ENCODE measurements at places on chromosomes 1 and 21.

DNA sequence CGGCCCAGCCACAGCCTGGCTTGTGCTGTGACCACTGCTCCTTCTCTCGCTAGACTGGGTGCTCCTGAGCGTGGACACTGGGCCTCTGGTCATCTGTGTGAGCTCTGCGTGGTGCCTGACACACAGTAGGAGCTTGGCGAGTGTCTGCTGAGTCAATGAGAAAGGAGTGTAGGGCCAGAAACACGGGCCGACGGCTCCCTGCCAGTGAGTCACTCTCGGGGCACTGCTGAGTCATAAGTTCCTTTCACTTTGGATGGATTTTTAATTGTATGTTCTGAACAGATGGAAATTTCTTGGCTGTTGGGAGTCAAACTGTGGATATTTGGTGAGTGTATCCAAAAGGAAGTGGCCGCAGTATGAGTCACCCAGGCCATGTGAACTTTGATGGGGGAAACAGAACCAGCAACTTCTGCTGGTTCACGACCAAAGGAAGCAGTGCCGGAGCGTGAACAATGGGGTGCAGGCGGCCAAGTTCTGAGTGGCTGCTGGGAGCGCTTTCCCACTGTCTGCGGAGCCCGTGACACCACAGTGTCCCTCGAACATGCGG is 41.0 kb upstream of the COL18A1 start:
- no peak for DNase-seq

DNA sequence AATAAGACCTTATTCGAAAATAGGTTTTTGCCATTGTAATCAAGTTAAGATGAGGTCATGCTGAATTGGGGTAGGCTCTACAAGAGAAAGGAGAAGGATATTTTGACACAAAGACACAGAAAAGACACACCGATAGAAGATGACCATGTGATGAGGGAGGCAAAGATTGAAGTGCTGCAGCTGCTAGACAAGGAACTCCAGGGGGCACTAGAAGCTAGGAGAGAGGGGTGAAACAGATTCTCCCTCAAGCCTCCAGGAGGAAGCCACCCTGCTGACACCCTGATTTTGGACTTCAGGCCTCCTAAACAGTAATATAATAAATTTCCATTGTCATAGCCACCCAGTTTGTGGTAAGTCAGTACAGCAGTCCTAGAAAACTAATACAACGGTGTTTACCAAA is 506.8 kb upstream of the CAMK1G start:
- no peak for DNase-seq

DNA sequence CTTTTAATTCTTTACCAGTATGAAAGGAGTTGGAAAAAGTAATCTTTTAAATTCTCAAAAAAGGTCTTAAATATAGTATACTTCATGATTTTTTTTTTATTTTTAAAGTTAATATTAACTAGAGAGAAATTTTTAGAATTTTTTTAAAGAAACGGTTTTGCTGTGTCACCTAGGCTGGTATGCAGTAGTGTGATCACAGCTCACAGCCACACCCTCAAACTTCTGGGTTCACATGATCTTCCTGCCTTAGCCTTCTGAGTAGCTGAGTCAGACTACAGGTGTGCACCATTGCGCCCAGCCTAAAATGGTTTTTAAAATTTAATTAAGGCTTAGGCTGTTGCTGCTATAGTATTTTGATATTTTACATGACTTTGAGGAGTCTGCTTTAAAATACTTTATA is 52.4 kb downstream of the TLCD4 start:
- no peak for DNase-seq

DNA sequence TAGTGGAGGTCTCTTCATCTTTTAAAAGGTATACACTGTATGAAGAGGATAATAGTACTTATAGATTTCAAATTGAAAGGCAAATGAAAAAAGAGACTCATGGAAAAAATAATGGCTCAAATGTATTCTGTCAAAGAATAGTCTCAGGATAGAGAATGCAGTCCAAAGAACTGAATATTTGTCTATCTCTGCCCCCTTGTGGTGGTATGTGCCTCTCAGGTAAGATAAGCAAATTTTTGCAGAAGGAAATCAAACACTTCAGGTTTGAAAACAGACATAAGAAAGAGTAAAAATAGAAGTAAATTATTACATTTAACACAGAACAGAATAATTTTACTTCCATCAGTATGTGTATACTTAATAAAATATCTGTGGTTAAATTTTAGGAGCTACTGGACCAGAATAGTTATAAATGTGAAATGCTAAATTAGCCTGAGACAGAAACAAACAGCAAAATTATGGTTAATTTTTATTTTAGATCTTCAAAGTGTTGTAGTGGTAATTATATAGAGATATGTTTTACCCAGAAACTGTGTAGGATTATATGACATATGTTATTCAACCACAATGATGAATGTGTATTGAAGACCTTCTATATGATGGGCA is 164.4 kb upstream of the PALMD start:
- DNase-seq = no peak

- DNase-seq = no peak
Observed at GRCh38 chr1:112935461-112936111, 20.4 kb downstream of the SLC16A1 start.

DNA sequence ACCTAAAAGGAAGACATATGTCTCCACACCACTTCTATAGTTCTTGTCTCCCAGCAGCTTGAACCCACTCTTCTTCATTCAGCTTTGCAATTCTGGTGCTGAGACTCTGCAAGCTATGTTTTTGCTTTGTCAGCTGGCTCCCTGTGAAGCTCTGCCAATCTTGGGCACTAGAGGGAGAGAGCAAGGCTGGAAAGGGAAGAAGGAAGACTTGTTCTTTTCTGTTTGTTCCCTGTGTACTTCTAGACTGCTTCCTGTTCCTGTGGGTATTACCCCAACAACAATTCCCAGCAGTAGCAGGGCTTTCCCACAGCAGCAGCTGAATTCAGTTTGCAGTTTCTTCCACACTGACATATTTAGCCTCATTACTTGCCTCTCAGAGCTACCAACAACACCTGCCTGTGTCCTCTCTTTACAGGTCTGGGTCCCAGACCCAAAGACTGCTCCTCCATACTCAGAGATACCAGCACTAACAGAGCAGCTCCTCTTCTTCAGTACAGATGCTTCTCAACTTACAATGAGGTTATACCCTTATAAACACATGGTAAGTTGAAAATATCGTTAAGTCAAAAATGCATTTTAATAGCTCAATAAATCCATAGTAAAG is 275.2 kb upstream of the NEGR1 start:
- DNase-seq = no peak

GRCh38 chr1:53731779-53732305 is 7.1 kb downstream of the GLIS1 start:
- no peak for DNase-seq

- no peak for DNase-seq
Observed at GRCh38 chr1:59857679-59858354, 43.1 kb downstream of the HOOK1 start.

DNA sequence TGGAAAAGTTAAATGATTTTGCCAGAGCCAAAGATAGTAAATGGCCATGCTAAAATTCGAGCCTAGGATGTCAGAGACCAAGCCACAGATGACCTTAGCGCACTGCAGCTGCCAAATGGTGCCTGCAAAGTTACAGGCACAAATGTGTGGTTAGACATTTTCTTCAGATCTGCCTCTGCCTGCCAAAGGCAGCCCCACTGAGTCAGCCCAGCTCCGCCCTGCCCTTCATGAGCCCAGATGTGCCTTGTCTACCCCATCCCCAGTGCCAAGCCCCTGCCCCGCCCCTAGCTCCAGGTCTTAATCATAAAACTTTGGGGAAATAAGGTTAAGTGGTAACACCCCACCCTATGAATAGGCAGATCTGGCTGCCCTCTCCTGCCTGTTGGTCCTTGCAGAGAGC is 105.9 kb downstream of the DTL start:
- DNase-seq = no peak

- no peak for DNase-seq
Observed at GRCh38 chr1:59422921-59423575, 126.2 kb downstream of the FGGY start.

GRCh38 chr1:201254625-201255478 is 28.5 kb upstream of the PKP1 start:
- no peak for DNase-seq

All from NCI-H1436 treated with DMSO at 0.1 percent for 48 hours (cell line).